ENCODE measurements at places on chromosomes 5 and 9.

- no peak for DNase-seq
Measured at GRCh38 chr5:157108976-157109375, at the start of gene HAVCR2. HAVCR2 (minus strand) TSS chr5:157109044; CDS start chr5:157108983, 61 bp downstream.

DNA sequence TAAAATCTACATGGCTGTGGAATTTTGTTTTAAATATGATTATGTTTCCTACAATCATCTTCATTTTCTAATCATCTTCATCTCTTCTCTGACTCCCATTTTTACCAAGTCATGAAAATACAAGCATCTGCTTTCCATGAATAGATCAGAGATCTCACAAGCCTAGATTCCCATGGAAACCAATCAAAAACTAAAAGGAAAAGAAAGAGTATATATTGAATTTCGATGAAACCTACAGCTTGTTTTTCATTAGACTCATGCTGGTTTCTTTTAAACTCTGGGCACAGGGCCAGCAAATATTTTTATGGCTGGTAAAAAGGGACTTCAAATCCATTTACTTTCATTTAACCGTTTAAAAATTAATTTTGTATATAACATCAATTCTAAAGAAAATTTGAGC is 51.2 kb downstream of the INVS start:
- peak; percentile 27 for DNase-seq

- DNase-seq = no peak
Measured at GRCh38 chr9:108783731-108784495, 71.9 kb downstream of the ACTL7B start.

- DNase-seq = no peak
Measured at GRCh38 chr5:150119421-150120061, 33.2 kb upstream of the CSF1R start.

- DNase-seq = peak; percentile 30
Measured at GRCh38 chr9:70510157-70510770, 95.8 kb upstream of the KLF9 start.

GRCh38 chr9:72365525-72366256 is 683 bp upstream of the ZFAND5 start:
- peak; percentile 86 for DNase-seq

DNA sequence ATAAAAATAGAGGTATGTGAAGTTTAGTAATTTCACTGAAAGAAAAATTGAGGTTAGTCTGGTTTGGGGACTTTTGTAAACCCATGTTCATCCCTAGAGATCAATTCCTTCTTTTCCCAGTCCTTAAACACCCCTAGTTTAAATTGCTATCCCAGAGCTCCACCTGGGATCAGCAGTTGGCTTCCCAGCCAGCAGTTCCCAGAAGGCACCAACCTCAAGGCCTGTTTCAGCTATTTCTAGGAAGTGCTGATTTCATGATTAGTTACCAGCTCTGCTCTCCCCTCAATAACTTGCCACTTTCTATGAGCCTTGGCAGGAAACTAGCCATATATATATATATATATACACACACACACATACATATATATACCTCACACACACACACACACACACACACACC is 30.5 kb downstream of the EPB41L4B start:
- DNase-seq = no peak

DNA sequence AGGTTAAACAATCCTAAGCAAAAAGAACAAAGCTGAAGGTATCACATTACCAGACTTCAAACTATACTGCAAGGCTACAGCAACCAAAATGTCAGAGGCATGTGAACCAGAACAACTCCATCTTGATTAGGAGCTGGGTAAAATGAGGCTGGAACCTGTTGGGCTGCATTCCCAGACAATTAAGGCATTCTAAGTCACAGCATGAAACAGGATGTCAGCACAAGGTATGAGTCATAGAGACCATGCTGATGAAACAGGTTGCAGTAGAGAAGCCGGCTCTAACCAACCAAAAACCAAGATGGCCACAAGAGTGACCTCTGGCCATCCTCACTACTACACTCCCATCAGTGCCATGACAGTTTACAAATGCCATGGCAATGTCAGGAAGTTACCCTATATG is 252.0 kb downstream of the RASEF start:
- peak; percentile 91 for DNase-seq

- peak; percentile 62 for DNase-seq
Measured at GRCh38 chr9:37618817-37619216, 26.4 kb upstream of the TOMM5 start.

- no peak for DNase-seq
Measured at GRCh38 chr5:82511134-82511533, 233.0 kb upstream of the RPS23 start.

DNA sequence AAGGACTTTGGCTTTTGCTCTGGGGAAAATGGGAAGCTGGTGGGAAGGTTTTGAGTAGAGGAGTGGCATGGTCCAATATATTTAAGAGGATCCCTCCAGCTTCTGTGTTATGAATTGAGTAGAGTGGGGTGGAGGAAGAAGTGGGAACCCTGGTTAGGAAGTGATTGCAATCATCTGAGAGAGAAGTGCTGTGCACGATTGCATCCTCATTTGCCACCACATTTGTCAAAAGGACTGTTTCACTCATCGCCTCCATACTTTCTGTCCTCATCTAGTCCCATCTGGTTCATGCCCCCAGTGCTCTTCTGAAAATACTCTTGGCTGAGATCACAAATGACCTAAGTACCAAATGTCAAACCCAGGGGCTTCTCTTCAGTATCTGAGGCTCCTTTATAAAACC is 192.1 kb downstream of the RAB3C start:
- DNase-seq = no peak

DNA sequence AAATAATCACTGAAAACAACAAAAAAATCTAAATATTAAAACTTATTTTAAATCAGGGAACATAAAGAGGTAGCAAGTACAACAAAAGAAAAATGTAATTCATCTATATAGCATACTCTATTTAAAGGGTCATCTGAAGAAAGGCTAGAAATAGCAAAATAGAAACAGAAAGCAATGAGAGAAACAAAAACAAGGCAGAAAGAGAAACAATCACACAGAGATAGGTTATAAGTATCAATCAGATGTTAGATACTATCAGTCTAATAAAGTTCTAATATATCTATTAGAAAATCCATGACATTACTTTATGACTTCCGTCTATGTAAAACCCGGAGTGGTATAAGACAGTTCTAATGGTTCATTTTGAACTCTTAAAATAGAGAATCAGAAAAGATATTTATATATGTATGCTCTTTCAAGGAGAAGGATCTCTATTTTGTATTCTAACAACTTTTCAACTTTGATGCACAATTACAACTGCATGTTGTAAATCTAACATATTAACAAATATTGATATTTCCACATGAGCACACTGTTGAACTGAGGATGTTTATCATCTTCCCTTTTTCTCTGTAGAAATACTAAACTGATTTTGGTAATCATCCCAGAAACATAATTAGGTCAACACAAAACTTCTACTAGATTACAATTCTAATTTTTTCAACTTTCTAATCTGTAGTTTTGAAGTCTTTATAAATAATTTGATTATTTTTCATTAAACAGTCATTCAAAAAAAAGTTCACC is 15.8 kb downstream of the RICTOR start:
- no peak for DNase-seq

DNA sequence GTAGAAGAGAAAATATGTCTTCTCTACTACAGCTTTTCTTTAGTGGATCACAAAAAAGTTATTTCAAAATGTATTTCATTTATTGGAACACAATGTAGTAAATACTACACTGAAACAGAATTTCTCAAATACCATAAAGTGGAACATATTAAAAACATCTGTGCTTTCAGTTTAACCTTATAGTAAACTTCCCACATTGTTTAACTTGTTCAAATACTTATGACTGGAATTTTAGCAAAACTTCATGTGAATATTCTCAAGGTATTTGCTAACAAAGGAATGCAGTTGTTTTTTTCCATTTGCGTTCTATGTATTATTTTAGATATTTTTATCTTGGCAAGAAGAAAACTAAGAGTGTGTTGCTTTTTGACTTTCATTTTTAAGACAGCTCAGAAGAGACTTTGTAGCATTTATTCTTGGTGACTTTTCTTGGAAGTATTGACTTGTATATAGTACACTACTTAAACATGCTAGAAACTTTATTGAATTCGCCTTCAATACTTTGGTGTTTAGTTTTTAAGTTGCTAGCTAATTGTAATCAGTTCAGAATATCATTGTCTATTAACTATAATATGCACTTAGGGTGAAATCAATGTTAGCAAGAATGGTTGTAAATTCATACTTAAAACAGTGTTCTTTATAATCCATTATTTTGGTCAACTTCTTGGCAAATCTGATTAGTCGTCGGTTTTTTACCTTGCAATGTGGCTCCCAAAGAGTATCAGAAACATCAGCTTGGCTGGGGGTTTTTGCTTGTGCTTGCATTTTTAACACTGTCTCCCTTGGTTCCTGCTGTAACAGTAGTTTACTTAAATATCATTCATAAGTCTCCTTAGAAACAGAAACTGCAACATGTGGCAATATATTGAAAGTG is 5.0 kb upstream of the RHOBTB3 start:
- DNase-seq = peak; percentile 45

DNA sequence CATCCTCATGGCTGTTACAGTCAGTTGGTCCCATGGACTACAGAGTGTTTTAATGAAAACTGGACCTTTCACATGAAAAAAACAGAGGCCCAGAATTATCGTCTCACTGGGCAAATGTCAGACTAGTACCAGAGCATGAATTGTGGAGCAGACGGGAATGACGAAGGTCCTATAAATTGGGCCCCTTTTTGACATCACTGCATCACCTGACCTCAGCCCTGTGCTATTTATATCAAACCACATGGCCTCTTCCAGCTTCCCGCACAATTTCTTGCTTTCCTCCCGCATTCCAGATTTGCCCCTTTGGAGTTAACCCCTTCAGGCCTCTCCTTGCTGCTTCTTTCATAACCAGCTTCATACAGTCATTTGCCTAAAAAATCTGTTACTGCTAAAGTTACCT is 301.7 kb downstream of the ATPSCKMT start:
- no peak for DNase-seq

DNA sequence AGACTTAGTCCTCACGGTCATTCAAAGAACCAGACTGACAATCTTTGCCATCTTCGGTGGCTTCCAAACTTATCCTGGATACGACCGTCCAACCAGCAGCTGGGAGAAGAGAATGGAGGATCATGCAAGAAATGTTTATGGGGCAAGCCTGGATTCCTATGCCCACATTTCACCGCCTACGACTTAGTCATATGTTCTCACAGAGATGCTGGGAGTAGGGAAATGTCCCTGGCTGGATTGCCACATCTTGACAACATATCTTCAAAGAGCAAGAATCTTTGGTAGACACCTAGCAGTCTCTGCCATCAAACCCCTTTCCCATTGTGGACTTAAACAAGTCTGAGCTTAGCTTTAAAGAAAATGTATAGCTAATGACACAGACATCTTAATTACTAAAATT is 5.0 kb downstream of the MED7 start:
- no peak for DNase-seq

DNA sequence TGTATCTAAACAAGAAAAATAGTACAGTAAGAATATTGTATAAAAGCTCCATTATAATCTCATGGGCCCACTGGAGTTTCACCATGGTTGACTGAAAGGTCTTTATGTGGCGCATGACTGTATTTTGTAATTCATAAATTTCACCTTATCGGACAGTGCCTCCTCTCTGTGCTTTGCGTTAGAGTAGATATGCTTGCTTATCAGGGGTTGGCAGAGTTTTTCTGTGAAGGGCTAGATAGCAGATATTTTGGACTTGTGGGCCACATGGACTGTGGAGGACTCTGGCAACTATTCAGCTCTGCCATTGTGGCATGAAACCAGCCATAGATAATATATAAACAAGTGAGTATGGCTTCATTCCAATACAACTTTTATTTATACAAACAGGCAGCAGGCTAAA is 23.2 kb downstream of the GAPVD1 start:
- no peak for DNase-seq

- DNase-seq = peak; percentile 52
Measured at GRCh38 chr9:33133186-33133585, 34.0 kb downstream of the B4GALT1 start.

DNA sequence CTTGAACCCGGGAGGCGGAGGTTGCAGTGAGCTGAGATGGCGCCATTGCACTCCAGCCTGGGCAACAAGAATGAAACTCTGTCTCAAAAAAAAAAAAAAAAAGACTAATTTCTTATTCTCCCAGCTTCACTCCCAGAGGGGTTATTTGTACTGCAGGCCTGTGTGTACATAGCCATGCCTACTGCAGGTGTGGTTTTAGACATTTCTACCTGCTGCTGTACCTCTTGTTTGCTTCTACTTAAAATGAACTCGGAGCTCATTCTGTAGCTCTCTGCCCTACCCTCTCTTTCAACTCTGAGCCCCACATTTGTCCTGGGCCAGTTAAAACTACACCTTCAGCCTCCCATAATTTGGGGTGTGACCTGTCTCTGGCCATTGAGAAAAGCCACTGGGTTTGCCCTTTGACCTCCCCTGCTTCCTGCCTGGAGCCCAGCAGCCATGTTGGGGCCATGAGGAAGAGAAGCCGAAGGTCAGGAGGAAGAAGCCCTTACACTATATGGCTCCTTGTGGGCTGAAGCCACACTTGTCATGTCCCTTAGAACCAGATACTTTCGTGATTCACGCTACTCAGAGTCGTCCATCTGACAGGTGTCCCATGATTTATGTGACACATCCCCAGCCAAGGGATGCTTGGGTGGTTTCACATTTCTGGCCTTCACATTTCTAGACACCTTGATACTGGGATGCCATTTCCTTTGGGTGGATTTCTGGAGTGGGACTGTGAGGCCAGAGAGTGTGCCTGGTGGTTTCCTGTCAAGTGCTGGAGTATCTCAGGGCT is 9.4 kb upstream of the CARD19 start:
- no peak for DNase-seq

DNA sequence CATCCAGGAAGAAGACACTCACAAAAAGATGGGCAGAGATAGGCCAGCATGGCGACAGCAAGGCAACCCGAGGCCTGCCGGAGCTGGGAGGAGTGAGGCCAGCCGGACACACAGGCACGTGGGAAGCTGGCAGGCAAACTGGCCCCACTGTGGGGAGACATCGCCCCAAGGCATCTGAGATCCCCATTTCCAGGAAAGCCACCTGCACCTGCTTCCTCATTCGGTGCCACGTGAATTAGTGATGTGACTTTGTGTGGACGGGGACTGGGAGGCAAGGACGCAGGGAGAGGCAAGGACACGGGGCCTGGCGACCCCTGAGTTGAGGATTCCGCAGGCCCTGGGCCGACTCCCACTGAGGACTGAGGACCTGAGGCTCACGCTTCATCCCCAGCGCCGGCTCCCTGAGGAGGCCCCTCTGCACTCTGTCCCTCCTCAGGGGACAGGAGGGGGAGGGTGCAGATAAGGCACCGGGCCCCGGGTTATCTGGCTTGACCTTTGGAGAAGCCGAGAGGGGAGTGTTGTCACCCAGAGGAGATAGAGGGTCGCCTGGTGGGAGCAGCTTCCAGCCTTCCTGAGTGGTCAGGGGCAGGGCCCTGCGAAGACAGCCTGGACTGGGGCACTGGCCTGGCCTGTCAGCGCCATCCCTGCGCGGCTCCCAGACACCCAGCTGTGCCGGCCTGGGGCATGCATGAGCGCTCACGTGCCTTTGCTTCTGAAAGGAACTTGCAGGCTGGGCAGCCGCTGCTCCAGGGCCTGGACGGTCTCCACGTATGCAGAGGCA is 39.7 kb downstream of the NDUFS6 start:
- DNase-seq = no peak

GRCh38 chr5:7849681-7850394 is 1.1 kb downstream of the CFAP90 start:
- DNase-seq = peak; percentile 38

GRCh38 chr5:153860195-153860886 is 178.4 kb downstream of the FAM114A2 start:
- DNase-seq = peak; percentile 12
